Cardiac muscle cell (in vitro differentiated cells and primary cell): ENCODE measurements at places on chromosomes 1 and 21. TPM values are rescaled to one million over a fixed set of nuclear protein-coding genes. Genes with fewer than 3 reads are reported as not detected.

GRCh38 chr1:41274752-41275545 is 32.8 kb upstream of the SCMH1 start:
- DNase-seq, result no peak

GRCh38 chr1:30331415-30332065 is 391.8 kb downstream of the MATN1 start:
- no peak for DNase-seq

DNA sequence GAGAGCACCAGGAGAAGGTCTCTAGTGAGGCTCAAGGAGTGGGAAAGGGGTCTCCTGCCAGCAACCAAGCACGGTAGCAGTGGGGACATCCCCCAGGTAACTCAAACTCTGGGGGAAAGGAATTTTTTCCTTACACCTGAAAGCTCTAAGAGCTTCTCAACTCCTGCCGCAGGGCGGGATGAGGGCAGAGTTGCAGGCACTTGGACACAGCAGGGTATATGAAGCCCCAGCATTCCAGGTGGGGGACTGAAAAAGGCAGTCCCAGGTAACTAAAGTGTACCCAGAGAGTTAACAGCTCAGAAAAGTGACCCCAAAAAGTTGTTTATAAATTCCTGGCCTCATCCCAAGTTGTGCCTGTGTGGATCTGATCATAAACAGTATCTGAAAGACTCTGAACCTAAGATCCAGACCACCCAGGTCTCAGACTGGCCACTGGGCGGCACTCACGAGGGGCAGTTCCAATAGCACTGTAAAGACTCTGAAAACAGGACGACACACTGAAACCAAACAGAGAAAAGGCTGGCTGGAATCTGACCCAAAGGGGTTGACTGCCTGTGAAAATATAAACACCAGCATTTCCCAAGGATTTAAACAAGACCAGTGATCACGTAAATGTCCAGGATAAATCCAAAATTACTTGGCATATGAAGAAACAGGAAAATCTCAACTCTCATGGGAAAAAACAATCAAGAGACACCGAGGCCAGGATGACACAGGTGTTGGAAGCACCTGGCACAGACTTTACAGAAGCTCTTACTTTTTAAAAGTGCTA is 47.5 kb downstream of the HSF2BP start:
- peak; percentile 73 for DNase-seq

DNA sequence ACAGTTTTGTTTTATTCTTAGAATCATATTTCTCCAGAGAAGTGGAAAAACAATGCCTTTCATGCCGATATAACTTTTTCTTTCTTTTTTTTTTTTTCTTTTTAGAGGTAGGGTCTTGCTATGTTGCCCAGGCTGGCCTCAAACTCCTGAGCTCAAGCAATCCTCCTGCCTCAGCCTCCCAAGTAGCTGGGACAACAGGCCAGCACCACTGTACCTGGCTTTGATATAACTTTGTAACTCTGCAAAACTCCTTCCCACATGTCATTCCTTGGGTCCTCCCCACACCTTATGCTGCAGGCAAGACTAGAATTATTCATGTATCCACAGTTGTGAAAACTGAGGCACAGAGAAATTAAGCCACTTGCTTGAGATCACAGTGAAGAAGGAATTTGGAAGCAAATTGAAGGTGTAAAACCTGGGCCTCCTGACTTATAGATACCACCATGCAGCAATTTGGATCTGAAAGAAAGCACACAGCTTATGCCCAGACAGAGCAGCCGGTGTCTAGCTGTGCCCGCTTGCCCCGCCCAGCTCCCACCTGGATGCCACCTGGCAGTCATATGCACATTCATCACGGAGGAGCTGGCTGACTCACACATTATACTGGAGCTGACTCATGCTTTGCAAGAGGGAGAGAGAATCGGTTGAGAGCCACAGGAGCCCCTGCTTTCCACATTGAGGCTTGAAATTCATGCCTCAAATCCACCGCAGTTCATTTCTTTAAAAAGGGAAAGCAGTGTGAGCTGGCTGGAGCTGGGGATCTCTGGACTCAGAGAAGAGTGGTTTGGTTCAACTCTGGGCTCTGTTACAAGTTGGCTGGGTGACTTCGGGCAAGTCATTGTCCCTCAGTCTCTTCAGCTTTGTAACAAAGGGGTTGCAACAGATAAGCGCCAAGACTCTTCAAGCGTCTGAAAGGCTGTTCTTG is 8.3 kb upstream of the SLC2A1 start:
- no peak for DNase-seq

- DNase-seq, result no peak
Observed at GRCh38 chr1:51000651-51001050, 30.6 kb downstream of the CDKN2C start.

DNA sequence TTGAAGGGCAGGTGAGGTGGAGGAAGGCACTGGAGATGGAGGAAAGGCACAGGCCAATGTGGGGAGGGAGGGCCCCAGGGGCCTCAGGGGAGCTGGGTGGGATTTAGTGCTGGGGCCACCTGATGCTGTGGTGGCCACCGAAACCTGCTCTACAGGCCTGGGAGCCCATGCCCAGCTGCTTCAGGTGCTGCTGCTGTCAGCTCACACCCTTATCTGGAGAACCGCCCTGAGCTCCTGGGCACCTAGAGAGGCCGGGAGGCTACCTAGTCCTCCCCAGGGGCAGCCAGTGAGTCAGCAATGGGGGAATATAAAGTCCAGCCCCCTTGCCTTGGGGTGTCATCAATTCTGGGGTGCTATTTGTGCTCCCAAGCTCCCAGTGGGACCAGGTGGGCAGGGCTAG is 12.2 kb downstream of the FAM131C start:
- no peak for DNase-seq

GRCh38 chr1:12063141-12064072 is at the start of gene TNFRSF8:
Gene TNFRSF8, plus strand, starts transcription at chr1:12063303. Its CDS starts 296 bp downstream, at chr1:12063599.
- DNase-seq, result peak; percentile 17

DNA sequence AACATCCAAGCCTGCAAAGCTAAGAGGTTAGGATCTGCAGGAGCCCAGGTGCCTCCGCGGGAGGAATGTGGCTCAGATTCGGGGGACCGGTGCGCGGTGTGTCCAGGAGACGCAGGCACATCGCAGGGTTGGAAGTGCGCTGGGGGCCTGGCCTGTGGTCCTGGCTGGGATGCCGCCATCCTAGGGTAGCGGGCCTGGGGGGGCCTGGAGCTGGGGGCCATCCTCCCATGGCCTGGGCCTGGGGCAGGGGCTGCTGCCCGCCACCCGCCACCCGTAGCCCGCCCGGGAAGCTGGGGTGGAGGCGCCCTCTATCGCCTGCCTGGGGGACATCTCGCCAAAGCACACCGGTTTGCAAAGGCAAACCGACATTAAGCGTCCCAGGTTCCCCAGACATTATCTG is 170.6 kb upstream of the ARHGEF16 start:
- peak; percentile 63 for DNase-seq

- no peak for DNase-seq
Observed at GRCh38 chr1:9493326-9493725, 45.9 kb upstream of the SLC25A33 start.

GRCh38 chr1:90435351-90435750 is 281.8 kb downstream of the BARHL2 start:
- no peak for DNase-seq

DNA sequence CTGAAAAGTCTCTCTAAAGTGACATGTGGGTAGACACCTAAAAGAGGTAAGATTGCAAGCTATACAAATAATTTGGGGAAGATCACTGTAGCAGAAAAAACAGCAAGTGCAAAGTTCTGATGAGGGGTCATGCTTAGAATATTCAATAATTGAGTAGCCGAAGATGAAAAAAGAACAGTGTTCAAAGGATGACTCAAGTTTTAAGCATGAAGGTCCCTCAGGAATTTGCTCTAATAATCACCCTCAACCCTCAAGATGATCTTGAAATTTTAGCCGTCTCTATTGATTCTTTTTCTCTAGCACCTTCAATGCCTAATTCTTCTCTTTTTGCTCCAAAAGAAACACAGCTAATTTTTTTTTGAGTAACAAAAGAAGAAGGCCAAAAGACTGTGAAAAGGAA is 190.6 kb upstream of the ZNHIT6 start:
- DNase-seq, result peak; percentile 2

DMRTA2 gene
- 0.04 and 0.12 TPM in 2 replicates for total RNA-seq

SH3GLB1 gene
- 35.7 and 41.5 TPM in 2 replicates for total RNA-seq

KCNE1 gene
- total RNA-seq, result 0.42 and 2.3 TPM in 2 replicates

RAB3B gene
- total RNA-seq, result 2.7 and 6.9 TPM in 2 replicates

OR10J1 gene
- not detected in 2 replicates for total RNA-seq

KIF1B gene
- total RNA-seq, result 29.3 and 56.2 TPM in 2 replicates

FCGR3A gene
- total RNA-seq, result not detected in 2 replicates

GCSAML gene
- total RNA-seq, result not detected in 2 replicates
